Activated T-cell treated with anti-CD3 and anti-CD28 coated beads, Interleukin-2, amount 50 U/mL, for 4 hours (primary cell): ENCODE measurements at places on chromosomes 1 and 21.

DNA sequence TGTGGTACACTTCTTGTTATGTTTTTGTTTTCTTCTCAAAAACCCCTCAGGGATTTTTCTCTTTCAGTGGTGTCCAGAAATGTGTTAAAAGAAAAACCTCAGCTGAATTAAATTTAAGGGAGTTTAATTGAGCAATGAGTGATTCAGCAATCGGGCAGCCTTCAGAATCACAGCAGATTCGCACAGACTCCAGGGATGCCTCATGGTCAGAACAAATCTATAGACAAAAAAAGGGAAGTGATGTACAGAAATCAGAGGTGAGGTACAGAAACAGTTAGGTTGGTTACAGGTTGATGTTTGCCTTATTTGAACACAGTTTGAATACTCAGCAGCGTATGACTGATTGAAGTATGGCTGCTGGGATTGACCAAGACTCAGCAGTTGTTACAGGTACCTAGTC lies 86.2 kb downstream of the TLR5 start:
- DNase-seq = no peak

DNA sequence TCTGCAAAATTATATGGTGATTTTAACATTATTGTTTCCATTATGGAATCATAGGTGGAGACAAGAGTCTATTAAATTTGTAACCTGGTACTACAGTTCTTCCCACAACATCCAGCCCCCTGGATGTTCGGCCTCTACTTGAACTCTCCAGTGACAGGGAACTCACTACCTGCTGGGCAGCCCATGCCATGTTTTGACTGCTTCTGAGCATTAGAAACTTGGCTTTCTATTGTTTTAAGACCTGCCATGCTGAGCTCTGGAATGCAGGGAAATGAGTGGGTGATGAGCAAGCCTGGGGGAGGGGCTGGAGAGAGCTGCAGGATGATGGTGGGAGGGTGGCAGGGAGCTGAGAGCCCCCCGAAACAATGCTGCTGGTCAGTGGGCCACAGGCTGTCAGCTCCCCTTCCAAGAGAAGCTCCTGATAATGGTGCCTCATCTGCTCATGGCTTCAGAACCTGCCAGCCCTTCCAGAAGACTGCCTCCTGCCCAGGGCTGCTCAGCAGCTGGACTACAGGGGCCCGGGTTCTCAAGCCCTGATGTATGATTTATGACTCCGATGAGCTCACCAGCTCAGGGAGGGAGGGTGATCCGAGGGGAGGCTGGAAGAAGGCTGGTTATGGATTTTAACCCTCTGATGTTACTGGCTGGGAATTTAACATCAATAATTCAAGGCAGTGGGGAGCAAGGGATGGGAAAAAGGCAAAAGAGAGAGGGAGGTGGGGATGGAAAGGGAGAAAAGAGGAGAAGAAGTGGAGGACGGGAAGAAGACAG lies 205.0 kb downstream of the HIVEP3 start:
- DNase-seq = no peak

DNA sequence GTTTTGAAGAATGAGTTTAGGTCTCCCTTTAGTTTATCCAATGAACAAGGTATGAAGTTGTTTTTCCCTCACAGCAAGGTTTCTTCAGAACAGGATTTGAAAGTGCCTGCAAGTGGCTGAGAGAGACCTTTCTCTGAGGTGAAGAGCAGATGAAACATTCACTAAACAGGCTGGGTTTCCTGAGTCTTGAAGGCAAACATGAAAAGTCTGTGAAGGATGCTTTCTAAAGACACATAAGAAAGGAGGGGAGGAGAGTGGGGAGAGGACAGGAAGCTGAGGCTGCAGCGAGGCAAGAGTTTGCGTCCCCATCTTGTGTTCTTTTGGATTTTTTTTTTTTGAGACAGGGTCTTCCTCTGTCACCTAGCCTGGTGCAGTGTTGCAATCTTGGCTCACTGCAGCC lies 95.7 kb upstream of the SIM2 start:
- no peak for DNase-seq

GRCh38 chr1:166182281-166182680 lies 15.5 kb upstream of the FAM78B start:
- DNase-seq = no peak

- DNase-seq = no peak
Observed at GRCh38 chr1:13935336-13935735, 235.3 kb downstream of the PRDM2 start.

DNA sequence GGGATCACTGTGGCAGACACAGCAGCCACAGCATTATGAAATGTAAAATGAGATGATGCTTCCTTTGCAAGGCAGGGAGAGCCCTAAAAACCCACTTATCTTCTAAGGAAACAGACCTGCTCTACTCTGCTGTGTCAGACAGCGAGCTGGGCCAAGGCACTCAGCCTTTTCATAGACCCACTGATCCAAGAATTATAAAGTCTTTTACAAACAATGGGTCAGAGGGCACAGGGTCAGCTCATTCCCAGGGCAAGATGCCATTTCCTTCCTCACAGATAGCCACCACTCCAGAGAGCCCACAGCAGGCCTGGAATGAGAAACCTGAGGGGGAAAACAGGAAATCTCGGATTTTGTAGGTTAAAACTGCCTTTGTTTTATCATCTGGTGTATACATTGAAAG lies 42.9 kb downstream of the CASQ2 start:
- DNase-seq = no peak

- DNase-seq = no peak
Observed at GRCh38 chr1:65412984-65413375, 7.5 kb upstream of the LEPR start.

GRCh38 chr1:26690576-26691031 lies 5.2 kb upstream of the ARID1A start:
- DNase-seq = no peak

DNA sequence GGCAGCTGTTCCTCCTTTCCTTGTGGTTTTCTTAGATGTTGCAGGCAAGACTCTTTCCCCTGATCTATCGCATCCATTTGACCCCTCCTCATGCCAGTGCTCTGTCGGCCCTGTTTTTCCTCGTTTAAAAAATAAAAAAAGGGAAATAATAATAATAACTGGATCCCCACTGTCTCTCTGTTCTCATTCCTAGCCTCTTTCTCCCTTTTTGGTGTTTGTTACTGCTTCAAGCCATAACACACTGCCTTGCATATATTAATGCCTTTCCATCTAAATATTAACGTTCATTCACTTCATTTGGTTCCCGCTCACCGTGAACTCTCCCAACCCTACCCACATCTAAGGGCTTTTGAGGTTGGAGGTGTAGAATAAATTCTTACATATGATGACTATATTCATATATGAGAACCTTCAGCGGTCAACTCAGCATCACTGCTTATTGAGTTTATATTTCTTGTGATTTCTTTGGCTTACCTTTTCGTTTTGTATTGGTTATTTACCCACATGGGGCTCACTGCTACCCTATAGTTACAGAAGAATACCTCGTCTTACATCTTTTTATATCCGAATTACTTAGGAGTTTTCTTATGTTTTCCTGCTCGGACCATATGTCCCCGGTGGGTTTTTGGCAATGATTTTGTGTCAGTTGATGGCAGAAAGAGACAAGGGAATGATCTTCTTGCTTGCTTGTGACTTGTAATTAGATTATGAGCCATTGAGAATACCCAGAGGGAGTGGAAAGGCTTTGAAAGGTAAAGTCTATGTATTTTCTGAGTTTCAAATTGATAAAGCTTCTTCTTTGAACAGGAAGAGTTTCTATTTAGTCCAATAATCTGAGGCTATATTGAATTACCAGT lies 805 bp downstream of the ATG4C start:
- DNase-seq = no peak

GRCh38 chr1:38095454-38095931 lies 48.9 kb upstream of the POU3F1 start:
- no peak for DNase-seq

- no peak for DNase-seq
Observed at GRCh38 chr1:84366786-84367185, 31.5 kb upstream of the DNASE2B start.

DNA sequence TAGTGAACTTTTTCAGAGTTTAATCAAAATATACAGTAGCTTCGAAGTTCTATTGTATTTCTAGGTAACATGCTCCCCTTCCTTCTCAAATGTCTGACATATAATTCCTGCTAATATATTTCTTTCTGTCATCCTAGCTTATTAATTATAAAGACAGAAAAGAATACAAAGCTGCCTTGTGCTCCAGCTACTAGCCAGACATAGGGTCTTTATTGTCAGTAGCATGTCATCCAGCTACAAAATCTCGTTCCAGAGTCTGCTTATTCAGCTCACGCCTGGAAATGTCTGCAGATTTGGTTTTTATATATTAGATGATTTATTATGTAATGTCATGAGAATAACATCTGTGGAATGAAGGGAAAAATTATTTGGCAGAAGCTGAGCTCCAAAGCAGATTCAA lies 1102.8 kb downstream of the BRINP3 start:
- no peak for DNase-seq

DNA sequence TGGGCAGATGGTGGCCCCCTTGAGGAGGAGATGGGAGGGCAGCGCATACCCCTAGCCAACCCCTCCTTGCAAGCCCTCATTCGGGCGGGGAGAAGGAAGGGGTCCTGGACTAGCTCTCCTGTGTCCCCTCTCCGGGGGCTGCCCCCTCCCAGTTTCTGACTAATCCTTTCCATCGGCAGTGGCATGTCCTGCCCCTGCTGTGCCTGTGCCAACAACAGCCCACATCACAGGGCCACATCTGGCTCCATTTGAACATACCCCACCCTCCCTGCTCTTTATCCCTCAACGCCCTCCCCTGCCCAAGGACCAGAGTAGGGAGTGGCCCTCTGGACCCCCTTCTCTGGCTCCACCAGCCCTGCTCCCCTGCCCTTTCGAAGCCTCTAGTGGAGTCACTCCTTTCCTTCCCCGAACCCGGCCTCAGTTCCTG lies 11.0 kb upstream of the LMNA start:
- DNase-seq = no peak

- no peak for DNase-seq
Observed at GRCh38 chr1:161304927-161305866, 4.6 kb downstream of the MPZ start.

- peak; percentile 83 for DNase-seq
Observed at GRCh38 chr1:9721606-9722377, 70.3 kb downstream of the PIK3CD start.

DNA sequence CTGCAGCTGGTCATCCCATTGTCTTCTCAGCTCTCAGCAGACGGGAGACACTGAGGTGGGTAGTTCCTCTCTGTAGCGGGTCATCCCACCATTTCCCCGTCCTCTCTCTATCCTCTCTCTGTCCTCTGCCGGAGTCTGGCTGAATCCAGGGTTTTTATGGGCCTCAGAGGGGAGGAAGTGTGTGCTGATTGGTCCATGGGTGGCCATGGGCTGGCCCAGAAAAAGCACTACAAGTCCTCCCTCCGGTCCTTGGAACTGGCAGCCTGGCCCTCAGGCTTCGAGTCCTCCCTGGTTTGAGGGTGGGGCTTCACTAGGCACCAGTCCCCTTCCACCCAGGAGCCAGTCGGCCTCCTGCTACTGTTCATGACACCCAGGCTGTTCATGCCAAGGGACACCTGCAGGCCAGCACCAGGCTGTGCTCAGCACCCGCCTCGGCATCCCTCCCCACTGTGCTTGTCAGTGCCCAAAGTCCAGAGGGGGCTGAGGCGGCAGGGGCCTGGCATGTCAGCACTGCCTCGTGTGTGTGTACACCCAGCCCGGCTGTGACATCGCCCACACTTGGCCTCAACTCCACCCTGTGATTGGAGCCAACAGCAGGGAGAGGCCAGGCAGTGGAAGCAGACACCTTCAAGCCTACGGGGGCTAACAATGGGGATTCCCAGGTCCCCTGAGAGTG lies 23.0 kb upstream of the LRRC8C start:
- peak; percentile 20 for DNase-seq

DNA sequence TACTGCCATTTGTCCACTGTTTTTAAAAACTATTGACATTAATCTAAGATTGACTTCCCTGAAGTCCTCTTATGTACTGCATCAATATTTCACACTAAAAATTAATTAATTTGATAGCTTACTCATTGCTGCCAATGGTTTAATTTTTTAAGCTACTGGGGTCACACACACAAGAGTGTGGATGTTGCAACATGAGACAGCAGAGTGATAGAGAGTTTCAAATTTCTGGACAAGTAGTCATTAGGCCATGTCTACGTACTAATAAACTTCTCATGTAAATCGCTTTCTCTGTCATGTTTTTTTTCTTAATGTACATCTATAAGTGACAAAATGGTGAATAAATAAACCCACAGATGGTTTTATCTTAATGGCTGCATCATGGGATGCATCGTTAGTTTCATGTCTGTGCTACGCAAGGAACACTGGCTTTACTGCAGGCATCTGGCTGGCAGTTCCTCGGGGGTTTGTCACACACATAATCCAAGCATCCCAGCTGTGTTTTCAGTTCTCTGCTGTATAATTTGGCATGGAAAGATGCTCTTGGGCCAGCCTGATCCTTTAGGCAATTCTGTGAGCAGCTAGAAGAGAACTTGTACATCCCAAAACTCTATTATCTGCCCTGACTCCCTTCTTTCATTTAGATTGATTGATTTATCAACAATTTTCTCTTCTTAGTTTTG lies 16.4 kb upstream of the CHODL start:
- no peak for DNase-seq

DNA sequence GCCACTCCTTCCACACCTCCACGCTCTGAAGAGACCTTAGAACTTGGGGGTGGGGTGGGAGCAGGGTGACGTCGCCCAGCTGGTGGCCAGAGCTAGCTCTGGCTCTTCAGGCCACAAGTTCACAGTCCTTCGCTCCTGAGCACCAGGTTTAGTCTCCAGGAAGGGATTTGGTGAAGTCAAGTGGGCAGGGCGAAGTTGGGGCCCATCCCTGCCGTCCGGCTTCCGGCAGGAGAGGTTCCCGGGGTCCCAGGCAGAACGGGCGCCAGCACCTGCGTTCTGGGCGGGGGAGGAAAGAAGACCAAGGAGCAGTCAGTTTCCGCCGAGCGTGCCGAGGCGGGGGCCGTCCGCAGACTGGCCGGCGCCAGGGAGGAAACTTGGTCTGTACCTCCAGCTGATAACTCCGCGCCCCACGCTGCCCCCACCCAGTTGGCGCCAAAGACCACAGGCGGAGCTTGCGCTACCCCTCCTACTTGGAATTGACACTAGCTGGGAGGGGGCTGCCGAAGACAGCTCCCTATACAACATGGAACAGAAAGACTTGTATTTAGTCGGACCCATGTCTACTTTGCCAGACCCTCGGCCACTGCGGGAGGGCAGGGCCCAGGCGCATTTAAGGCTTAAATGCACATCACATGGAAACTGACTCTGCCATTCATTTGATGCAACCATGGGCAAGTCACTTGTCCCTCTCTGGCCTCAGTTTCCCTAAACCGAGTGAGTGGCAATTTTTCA lies 995 bp downstream of the ID3 start:
- DNase-seq = no peak

DNA sequence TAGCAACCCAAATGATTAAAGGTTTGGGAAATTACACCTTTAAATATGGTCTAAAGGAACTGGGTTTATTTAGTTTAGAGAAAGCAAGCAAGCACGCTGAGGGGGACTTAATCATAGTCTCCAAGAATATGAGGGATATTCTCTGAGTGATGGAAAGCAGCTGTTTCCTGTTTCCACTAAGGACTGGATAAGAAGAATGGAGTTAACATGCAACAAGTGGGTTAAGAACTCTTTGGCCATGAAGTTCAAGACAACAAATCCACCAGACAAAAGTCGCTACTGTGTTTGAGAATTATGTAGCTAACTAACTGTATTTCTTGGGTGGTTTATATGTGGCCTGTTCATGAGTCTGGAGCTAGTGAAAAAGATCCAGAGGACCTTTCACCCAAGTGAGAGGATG lies 85.7 kb downstream of the TGFB2 start:
- DNase-seq = no peak
